ENCODE measurements at places on chromosomes 4 and X.

DNA sequence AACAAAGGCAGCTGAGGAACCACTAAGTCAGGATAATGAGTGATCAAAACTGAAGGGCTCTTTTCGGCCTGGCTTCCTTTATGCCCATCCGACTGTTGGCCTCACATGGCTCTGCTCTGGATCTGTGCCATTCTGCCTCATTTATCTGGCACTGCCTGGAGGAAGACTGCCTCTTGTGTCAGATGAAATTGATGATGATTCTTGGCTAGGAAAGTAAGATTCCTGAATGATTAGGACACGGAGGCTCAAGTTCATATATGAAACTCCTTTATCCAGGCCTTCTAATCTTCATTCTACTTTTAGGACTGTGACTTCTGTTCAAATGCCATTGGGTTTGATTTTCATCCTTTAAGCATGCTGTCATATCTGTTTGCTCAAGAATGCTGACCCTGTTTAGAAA is 475.4 kb upstream of the RPS6KA3 start:
- H3K36me3 ChIP-seq = no peaks in the 10 kb centered on the region
- no peak overlapping the region for H3K27ac ChIP-seq
- DNase-seq = no peak
- peaks cover 5% of the 10 kb centered on the region for H3K4me1 ChIP-seq
- H3K27me3 ChIP-seq = no peaks in the 10 kb centered on the region

DNA sequence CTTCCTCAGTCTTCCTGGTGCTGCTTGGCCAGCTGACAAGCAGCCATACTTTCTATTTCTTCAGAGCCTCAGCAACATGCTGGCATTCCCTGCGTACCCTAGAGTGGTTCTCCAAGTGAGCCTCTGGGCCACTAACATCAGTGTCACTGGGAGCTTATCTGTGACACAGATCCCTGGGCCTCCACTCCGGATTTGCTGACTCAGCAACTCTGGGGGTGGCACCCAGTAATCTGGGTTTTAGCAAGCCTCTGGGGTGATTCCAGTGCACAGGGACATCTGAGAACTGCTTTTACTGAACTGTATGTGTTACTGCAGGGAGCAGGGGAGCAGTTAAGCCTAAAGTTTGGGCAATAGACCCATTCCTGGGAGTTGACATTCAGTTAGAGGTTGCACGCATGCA is 28.2 kb upstream of the HMGB3 start:
- peaks cover 7% of the 10 kb centered on the region for H3K27me3 ChIP-seq
- H3K27ac ChIP-seq = no peak overlapping the region
- no peak overlapping the region for H3K4me3 ChIP-seq
- no peaks in the 10 kb centered on the region for H3K4me1 ChIP-seq

- DNase-seq = no peak
- no peaks in the 10 kb centered on the region for H3K36me3 ChIP-seq
- no peak overlapping the region for H3K4me3 ChIP-seq
Measured at GRCh38 chr4:86221002-86221401, 138.9 kb downstream of the MAPK10 start.

DNA sequence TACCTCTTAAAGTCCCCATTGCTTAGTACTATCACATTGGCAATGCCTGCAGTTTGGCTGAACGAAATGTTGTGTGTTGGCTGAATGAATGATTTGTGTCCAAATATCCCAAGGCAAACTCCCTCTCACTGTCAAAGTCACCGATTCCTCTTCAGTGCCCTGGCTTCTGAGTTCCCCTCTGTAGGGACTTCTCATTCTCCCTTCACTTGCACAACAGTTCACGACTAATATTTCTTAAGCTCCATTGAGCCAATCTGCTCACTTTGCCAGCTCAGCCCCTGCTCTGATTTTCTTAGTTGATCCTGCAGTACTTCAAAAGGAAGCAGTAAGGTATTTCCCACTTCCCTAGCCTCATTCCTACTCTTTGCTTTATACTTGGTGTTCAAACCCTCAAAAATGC is 21.9 kb upstream of the PACRGL start:
- H3K27me3 ChIP-seq = peaks cover 8% of the 10 kb centered on the region
- no peaks in the 10 kb centered on the region for H3K36me3 ChIP-seq
- no peak for DNase-seq
- no peaks in the 10 kb centered on the region for H3K4me1 ChIP-seq

DNA sequence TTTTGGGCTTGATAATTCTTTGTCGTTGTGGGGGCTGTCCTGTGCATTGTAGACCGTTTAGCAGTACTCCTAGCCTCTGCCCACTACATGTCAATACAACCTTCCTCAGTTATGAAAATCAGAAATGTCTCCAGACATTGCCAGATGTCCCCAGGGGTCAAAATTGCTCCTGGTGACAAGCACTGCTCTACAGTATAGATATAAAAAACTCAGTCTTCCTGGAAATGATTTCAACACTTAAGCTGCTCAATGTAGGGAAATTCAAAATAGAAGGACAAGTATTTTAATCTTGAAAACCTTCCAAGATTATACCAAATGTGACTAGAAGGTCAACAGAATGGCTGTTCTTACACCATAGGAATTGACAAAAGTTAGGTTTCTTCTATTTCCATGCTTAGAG is 288.7 kb upstream of the MAGEB2 start:
- no peaks in the 10 kb centered on the region for H3K36me3 ChIP-seq
- no peak overlapping the region for H3K4me3 ChIP-seq
- no peak for DNase-seq
- no peaks in the 10 kb centered on the region for H3K4me1 ChIP-seq
- no peaks in the 10 kb centered on the region for H3K27me3 ChIP-seq
- H3K27ac ChIP-seq = no peak overlapping the region

- peak overlapping the region; percentile 93 for H3K27ac ChIP-seq
- H3K36me3 ChIP-seq = no peaks in the 10 kb centered on the region
- H3K4me1 ChIP-seq = peaks cover 50% of the 10 kb centered on the region
- H3K27me3 ChIP-seq = no peaks in the 10 kb centered on the region
- peak overlapping the region; percentile 48 for H3K4me3 ChIP-seq
- no peak for DNase-seq
Measured at GRCh38 chr4:138910195-138910913, 105.2 kb upstream of the NOCT start.

DNA sequence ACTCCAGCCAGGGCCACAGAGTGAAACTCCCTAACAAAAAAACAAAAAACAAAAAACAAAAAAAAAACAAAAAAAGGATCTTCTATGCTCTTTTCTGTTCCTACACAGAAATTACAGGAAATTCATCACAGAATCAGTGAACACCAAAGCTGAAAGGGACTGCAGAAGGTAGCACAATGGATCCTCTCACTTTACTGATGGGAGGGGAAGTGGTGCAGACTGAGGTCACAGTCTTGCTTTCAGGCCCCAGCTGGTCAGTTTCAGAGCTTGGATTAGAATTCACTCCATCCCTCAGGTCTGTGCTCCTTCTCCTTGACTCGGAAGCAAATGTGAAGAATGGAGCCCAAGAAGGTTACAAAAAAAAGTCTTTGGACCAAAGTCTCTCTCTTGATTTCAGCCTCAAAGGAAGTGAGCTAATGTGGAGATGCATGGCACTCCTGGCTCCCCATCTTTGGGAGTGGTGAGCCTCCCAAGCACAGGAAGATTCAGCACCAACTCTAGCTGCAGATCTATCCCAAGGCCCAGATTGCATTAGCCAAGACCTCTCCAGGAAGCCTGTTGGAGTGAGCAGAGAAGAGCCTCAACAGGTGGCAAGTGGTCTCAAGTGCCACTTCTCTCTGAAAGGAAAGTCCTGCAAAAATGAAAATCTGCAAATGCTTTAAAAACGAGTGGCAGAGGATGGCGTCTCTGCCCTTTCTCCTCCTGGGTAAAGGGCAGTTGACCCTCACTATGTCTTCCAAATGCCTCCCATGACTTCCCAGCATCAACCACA is 176.0 kb downstream of the MAML3 start:
- peaks cover 6% of the 10 kb centered on the region for H3K36me3 ChIP-seq
- H3K4me1 ChIP-seq = peaks cover 15% of the 10 kb centered on the region
- no peak for DNase-seq

GRCh38 chr4:56115898-56116297 is 167.2 kb downstream of the CEP135 start:
- no peaks in the 10 kb centered on the region for H3K27me3 ChIP-seq
- no peak overlapping the region for H3K4me3 ChIP-seq
- DNase-seq = no peak
- peaks cover 22% of the 10 kb centered on the region for H3K4me1 ChIP-seq
- peaks cover 13% of the 10 kb centered on the region for H3K36me3 ChIP-seq
- peak overlapping the region; percentile 10 for H3K27ac ChIP-seq

GRCh38 chrX:132426695-132427281 is 62.0 kb downstream of the MBNL3 start:
- no peak for DNase-seq
- H3K36me3 ChIP-seq = peaks cover 6% of the 10 kb centered on the region
- no peak overlapping the region for H3K27ac ChIP-seq
- peaks cover 3% of the 10 kb centered on the region for H3K27me3 ChIP-seq
- H3K4me1 ChIP-seq = peaks cover 5% of the 10 kb centered on the region
- H3K4me3 ChIP-seq = no peak overlapping the region

- no peak for DNase-seq
- H3K4me3 ChIP-seq = no peak overlapping the region
- no peak overlapping the region for H3K27ac ChIP-seq
- peaks cover 2% of the 10 kb centered on the region for H3K36me3 ChIP-seq
Measured at GRCh38 chr4:74598611-74599325, 153.8 kb downstream of the AREG start.

- H3K27ac ChIP-seq = no peak overlapping the region
- no peaks in the 10 kb centered on the region for H3K36me3 ChIP-seq
- no peaks in the 10 kb centered on the region for H3K4me1 ChIP-seq
- no peak overlapping the region for H3K4me3 ChIP-seq
- H3K27me3 ChIP-seq = peaks cover 9% of the 10 kb centered on the region
- no peak for DNase-seq
Measured at GRCh38 chr4:108291137-108291536, 122.4 kb upstream of the LEF1 start.

- no peak overlapping the region for H3K27ac ChIP-seq
- no peak overlapping the region for H3K4me3 ChIP-seq
- peaks cover 22% of the 10 kb centered on the region for H3K36me3 ChIP-seq
Measured at GRCh38 chrX:77565278-77565677, 118.1 kb downstream of the FGF16 start.

- H3K4me3 ChIP-seq = no peak overlapping the region
- peaks cover 4% of the 10 kb centered on the region for H3K36me3 ChIP-seq
Measured at GRCh38 chrX:19616959-19617358, 101.7 kb upstream of the MAP3K15 start.

DNA sequence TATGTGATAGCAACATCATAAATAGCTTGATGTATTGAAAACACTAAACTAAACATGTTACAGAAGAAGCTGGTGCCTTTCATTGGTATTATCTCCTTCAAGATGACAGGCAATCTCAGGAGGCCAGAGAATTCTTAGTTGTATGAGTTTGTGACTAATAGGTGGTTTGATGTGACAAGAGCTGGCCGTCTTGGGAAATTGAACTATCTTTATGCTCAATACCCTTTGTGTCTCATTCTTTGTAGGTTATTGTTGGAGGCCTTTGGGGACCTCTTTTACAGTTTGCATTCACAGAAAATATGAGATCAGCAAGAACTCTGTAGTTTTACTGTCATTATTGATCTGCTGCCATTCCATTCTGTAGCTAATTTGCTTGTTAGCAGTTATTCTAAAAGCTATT is 659.2 kb upstream of the PITX2 start:
- no peak overlapping the region for H3K27ac ChIP-seq
- no peaks in the 10 kb centered on the region for H3K36me3 ChIP-seq
- DNase-seq = no peak
- H3K4me1 ChIP-seq = no peaks in the 10 kb centered on the region

DNA sequence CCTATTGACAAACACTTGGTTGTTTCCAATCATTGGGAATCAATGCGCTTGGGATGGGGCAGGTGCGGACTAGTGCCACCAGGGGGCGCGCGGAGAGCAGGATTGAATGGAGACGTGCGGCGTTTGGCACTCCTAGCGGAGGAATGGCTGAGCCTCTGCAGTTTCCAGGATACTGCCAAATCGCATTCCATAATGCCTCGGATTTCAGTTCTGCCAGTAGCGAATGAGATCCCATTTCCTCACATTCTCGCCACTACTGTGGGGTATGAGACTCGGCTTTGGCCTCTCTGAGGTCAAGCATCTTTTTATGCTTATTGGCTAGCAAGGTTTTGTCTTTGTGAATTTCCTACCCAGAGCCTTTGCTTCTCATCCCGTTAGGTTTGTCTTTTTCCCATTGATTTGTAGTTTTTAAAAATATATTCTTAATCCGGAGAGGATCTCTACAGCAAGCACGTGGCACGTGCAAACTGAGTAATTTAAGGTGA is 28.7 kb downstream of the CLDN34 start:
- H3K4me3 ChIP-seq = no peak overlapping the region
- H3K27me3 ChIP-seq = no peaks in the 10 kb centered on the region
- H3K36me3 ChIP-seq = peaks cover 2% of the 10 kb centered on the region
- DNase-seq = peak; percentile 33

Measured in progenitor cell of endocrine pancreas (in vitro differentiated cells).